Progenitor cell of endocrine pancreas (in vitro differentiated cells): ENCODE measurements at places on chromosomes 12 and 14.

DNA sequence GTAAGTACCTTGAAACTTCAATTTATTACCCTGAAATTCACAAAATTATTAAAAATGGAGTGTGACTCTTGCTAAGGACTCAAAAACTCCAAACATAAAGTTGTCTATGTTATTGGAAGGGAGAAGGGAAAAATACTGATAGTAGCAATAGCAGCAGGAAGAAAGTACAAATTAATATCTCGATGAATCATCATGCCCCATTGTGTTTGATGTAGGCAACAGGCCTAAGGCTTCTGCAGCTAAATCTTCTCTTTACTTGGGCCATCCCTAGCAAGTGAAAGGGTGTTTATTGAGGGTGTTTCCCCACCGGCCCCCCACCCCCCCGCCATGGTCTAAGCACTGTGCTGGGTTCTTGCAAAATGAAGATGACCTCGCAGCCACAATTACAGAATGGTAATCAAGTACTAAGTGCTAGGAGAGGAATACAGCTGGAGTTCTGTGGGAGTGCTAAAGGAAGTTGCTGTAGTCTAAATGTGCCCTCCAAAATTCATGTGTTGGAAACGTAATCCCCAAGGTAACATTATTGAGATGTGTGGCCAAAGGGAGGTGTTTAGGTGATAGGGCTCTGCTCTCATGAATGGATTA lies 76.5 kb downstream of the SNAPC1 start:
- DNase-seq = no peak

- no peak for DNase-seq
These were observed 29.3 kb upstream of the PDE3A start for GRCh38 chr12:20339060-20339459.

- DNase-seq = no peak
These were observed 4.6 kb upstream of the RARG start for GRCh38 chr12:53236443-53237111.

DNA sequence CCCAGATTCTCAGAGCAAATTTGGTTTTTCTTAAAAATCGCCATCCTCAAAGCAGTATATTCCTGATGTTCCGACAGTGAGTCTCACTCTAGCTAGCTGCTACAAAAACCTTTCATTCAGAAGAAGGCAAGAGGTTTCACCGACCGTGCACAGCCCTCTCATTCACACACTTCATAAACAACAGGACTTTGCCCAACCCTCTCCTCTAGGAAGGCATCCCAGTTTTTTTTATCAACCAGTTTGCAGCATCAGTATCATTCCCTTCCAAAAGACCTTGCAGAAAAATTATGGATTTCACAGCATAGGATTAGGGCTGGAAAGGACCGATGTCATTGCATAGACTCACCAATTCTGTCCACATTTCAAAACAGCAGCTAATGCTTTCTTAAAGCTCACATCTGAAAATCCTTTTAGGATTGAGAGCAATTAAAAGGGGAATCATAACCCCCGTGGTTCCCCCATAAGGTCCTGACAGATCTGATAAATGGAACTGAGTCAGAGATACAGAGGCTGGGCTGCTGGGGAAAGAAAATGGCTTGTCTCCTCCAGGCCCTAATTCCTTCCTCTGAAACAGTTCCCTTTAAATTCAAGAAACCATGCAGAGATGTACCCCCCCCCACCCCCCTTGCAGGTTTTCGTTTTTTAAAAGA lies 597 bp downstream of the SVOP start:
- DNase-seq = no peak

- DNase-seq = no peak
These were observed 1.4 kb downstream of the HECTD4 start for GRCh38 chr12:112380663-112381405.

DNA sequence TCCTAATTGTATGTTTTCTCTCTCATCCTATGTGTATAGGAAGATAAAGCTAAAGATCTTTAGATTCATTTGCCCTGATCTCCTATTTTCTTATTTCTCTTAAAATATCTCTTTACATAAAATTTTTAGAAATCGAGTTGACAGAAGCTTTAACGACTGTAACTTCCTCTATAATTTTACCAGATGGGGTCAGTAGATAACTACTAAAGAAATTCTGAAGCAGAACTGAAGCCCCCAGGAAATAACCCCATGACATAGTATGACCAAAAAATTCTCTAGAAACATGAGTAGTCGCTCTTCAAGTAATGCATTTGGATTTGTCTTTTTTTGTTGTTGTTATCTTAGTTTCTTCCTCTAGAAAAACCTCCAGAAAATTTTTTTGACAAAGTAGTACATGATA lies 288.0 kb downstream of the ERC1 start:
- DNase-seq = no peak

- no peak for DNase-seq
These were observed 75.6 kb downstream of the GALNT4 start for GRCh38 chr12:89448951-89449371.

DNA sequence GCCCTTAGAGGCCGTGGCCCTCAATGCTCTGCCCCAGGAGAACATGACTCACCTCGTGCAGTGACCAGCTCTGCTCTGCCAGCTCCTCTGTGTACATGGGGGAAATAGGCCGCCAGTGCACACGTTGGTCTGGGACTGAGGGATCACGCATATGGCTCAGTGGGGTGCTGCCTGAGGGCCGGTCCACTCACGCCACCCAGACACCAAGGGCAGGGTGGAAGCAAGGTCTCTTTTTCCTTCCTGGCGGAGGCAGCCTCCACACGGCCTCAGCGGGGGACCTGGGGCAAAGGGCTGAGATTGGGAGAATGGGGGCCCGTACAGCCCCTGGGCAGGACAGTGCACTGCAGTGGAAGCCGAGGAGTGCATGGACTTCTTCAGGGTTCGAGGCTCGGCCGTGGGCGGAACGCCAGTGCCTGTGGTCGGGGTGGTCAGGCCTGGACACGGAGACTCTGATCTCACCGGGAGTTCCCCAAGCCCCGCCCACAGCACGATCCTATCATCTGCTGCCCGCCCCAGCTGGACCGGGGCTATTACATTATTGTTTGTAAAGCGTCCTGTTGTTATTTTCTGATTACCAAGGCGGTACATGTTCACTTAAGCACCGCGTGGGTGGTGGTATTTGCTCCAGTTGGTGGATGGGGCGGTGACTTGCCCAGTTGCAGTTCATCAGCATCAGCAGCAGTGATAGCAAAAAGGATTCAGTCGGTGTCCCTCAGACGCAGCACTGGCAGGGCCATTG lies 38.8 kb upstream of the TDRD9 start:
- no peak for DNase-seq
